ENCODE measurements at places on chromosomes 6 and 20. TPM values are rescaled to one million over a fixed set of nuclear protein-coding genes. Genes with fewer than 3 reads are reported as not detected.

- no peak for DNase-seq
- H3K27ac ChIP-seq, result no peak overlapping the region
- H3K4me3 ChIP-seq, result no peak overlapping the region
- H3K4me1 ChIP-seq, result no peaks in the 10 kb centered on the region
- H3K36me3 ChIP-seq, result no peaks in the 10 kb centered on the region
These were observed 156.7 kb downstream of the TRIM27 start for GRCh38 chr6:28767133-28767532.

DNA sequence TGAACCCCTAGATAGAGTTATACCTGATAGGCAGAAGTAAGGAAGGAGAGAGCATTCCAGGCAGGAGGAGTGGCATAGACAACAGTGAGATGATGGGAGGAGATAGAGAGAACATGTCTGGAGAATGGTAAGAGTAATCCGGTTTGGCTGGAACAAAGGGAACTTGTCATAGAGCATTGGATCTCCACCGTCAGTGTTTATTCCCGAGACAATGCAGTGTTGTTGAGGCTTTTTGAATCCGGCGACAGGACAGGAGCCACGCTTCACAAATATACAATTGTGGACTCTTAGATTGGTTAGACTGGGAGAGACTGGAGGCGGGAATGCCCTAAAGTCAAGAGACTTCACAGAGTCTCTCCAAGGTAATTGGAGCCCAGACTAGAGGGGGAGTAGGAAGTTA, 119.8 kb downstream of the ANKS1A start:
- H3K27ac ChIP-seq, result peak overlapping the region; percentile 69
- no peak overlapping the region for H3K4me3 ChIP-seq
- DNase-seq, result no peak
- H3K4me1 ChIP-seq, result peaks cover 5% of the 10 kb centered on the region
- H3K36me3 ChIP-seq, result no peaks in the 10 kb centered on the region

DNA sequence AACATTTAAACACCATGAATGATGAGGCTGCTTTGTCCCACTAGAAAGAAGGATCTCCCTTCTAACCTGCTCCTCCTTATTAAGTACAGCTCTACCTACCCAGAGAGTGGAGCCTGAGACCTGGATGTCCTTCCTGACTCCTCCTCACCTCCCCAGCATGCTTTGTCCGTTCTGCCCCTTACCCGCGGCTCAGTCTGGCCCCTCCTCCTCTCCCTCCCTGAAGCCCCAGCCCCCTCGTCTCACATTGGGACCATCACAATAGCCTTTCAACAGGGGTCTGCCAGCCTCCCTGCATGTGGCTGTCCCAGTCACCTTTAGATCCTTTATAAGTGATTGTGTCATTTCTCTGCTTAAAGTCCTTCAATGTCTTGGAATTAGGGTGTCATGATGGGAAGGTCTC, 72.5 kb downstream of the DZANK1 start:
- no peaks in the 10 kb centered on the region for H3K27me3 ChIP-seq
- DNase-seq, result no peak
- no peak overlapping the region for H3K4me3 ChIP-seq
- H3K4me1 ChIP-seq, result no peaks in the 10 kb centered on the region
- H3K36me3 ChIP-seq, result peaks cover 4% of the 10 kb centered on the region
- no peak overlapping the region for H3K27ac ChIP-seq

- no peaks in the 10 kb centered on the region for H3K27me3 ChIP-seq
- no peak for DNase-seq
- H3K4me1 ChIP-seq, result peaks cover 4% of the 10 kb centered on the region
- no peak overlapping the region for H3K27ac ChIP-seq
- no peak overlapping the region for H3K4me3 ChIP-seq
These were observed 19.8 kb downstream of the MAVS start for GRCh38 chr20:3866464-3866863.

- no peaks in the 10 kb centered on the region for H3K36me3 ChIP-seq
- H3K4me1 ChIP-seq, result peaks cover 10% of the 10 kb centered on the region
- no peak for DNase-seq
- no peak overlapping the region for H3K27ac ChIP-seq
- no peaks in the 10 kb centered on the region for H3K27me3 ChIP-seq
- H3K4me3 ChIP-seq, result no peak overlapping the region
These were observed 162.8 kb downstream of the PTPRK start for GRCh38 chr6:128357392-128358130.

DNA sequence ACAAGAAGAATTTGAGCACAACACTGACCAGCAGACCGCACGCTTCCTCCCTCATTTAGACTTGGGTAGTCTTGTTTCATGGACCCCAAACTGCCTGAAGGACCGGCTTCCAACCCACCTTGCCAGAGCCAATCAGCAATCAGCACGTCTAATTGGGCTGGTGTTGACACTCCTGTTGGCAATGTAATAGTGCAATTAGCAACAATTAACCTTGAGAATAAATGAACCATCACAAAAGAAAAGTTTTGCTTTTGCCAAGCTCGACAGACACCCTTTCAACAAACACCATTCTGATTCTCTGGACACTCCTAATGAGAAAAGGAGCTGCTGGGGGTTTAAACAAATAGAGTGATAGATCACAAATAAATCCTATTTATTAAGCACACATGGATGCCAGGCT, 61.0 kb downstream of the EDN3 start:
- H3K4me3 ChIP-seq, result no peak overlapping the region
- H3K27me3 ChIP-seq, result peaks cover 19% of the 10 kb centered on the region
- H3K27ac ChIP-seq, result no peak overlapping the region
- no peaks in the 10 kb centered on the region for H3K4me1 ChIP-seq

- DNase-seq, result no peak
- no peak overlapping the region for H3K4me3 ChIP-seq
- H3K4me1 ChIP-seq, result peaks cover 23% of the 10 kb centered on the region
- no peaks in the 10 kb centered on the region for H3K27me3 ChIP-seq
- H3K27ac ChIP-seq, result no peak overlapping the region
These were observed 36.6 kb upstream of the SLC22A16 start for GRCh38 chr6:110512991-110513390.

DNA sequence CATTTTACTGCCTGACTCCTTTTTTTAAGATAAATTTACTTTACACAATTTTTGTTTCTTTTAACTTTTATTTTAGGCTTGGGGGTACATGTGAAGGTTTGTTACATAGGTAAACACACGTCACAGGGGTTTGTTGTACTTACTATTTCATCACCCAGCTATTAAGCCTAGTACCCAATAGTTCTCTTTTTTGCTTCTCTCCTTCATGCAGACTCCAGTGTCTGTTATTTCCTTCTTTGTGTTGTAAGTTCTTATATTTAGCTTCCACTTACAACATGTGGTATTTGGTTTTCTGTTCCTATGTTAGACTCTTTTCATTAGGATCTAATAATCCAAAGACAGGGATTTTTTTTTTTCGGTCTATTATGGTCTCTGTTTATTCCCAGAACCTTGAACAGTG, 83.5 kb upstream of the CCN6 start:
- H3K27ac ChIP-seq, result no peak overlapping the region
- DNase-seq, result no peak
- no peak overlapping the region for H3K4me3 ChIP-seq
- H3K4me1 ChIP-seq, result peaks cover 16% of the 10 kb centered on the region
- H3K36me3 ChIP-seq, result no peaks in the 10 kb centered on the region

- peak; percentile 99 for DNase-seq
- H3K27me3 ChIP-seq, result no peaks in the 10 kb centered on the region
- peak within 1 kb of the TSS; percentile 61 for H3K4me3 ChIP-seq
- H3K36me3 ChIP-seq, result no peaks in the 10 kb centered on the region
These were observed at the start of gene SPAG4 for GRCh38 chr20:35615667-35616464. Gene SPAG4, plus strand, starts transcription at chr20:35615829. Its CDS starts 175 bp downstream, at chr20:35616004.

DNA sequence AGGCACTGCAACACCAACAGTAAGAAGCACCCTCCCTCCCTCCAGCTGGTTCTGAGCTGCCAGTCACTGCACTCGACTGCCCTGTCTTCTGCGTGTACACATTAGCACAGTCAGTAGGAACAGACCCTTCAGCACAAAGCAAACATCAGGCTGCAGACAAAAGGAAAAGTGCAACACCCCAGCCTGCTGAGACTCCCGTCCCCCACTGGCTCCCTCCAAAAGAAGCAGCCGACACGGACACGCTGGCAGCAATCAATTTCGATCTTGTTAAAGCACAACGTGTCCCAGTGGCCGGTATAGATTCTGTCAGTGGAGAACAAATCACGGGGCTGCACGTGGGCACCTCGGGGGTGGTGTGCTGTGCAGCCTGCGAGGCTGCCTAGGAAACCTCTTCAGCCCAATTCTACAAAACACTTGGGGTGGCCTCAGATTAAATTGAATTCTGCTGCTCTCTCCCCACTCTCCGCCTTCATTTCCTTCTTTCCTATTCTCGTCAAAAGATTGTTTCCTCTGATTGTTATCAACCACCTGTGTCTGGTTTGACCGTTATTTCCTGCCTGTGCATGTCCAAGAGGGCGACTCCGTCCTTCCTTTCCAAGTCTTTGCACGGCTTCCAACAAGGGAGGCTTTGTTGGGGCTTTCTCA, 38.7 kb downstream of the TRAF3IP2 start:
- peak overlapping the region; percentile 13 for H3K4me3 ChIP-seq
- peaks cover 34% of the 10 kb centered on the region for H3K36me3 ChIP-seq
- peak overlapping the region; percentile 78 for H3K27ac ChIP-seq
- no peak for DNase-seq
- H3K27me3 ChIP-seq, result no peaks in the 10 kb centered on the region

DNA sequence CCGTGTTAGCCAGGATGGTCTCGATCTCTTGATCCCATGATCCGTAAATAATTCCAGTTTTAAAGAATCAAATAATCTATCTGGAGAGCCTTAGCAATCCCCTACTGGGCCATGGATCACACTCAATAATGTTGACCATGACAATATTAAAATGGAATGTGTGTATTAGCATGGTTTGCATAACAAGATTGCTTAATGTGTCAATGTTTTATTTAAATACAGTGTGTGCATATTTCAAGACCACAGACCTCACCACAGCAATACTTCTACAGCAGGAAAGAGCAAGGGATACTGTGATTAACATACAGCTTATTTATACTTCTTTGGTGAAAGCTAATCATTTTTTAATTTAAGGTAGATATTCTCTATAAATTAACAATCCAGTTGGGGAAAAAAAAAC, 470.4 kb downstream of the TFAP2B start:
- DNase-seq, result no peak
- H3K4me1 ChIP-seq, result no peaks in the 10 kb centered on the region

- peak overlapping the region; percentile 89 for H3K4me3 ChIP-seq
- H3K36me3 ChIP-seq, result peaks cover 16% of the 10 kb centered on the region
- peaks cover 30% of the 10 kb centered on the region for H3K4me1 ChIP-seq
- H3K27ac ChIP-seq, result peak overlapping the region; percentile 90
- no peak for DNase-seq
These were observed 514 bp downstream of the ACOT13 start for GRCh38 chr6:24667378-24667803.

DNA sequence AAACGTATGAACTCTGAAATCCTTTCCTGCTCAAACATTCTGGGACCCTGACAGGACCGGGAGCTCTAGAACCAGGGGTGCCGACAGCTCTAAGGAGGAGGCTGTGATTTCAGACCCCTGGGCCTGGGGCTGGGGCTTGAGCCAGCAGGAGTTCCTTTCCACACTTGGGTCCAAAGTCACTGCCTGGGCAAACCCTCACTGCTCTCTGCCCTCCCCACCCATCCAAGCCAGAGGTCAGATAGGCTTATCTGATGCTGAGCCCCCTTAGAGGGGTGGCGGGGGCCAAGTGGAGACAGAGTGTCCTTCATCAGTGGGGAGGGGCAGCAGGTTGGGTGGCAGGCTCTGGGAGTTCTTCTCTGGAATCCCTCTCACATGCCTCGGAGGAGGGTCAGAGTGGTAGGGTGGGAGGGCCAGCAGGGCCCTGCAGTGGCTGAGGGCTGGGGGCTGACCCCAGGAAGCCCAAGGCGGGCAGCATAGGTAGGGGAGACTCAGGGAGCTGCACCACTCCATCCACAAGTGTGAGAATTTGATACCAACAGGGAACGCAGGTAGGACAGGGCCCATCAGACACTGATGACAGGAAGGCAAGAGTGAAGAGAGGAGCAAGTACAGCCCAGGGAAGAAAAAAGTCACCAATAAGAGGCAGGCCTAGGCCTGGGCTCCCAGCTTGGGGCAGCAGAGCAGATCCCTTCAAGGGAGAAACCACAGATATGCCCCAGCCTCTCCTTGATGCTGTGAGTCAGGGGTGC, 121.0 kb downstream of the MRPL14 start:
- H3K4me3 ChIP-seq, result no peak overlapping the region
- H3K4me1 ChIP-seq, result peaks cover 16% of the 10 kb centered on the region
- H3K36me3 ChIP-seq, result no peaks in the 10 kb centered on the region
- no peak for DNase-seq
- peaks cover 34% of the 10 kb centered on the region for H3K27me3 ChIP-seq

- no peak for DNase-seq
- H3K27me3 ChIP-seq, result no peaks in the 10 kb centered on the region
- H3K27ac ChIP-seq, result no peak overlapping the region
- no peaks in the 10 kb centered on the region for H3K4me1 ChIP-seq
These were observed 50.1 kb upstream of the ASF1A start for GRCh38 chr6:118843685-118844390.

- no peak overlapping the region for H3K27ac ChIP-seq
- DNase-seq, result no peak
- H3K27me3 ChIP-seq, result no peaks in the 10 kb centered on the region
- H3K4me3 ChIP-seq, result no peak overlapping the region
These were observed 77.8 kb downstream of the SYCP2L start for GRCh38 chr6:10964684-10965083.

GRCh38 chr6:1436334-1437306, 47.2 kb downstream of the FOXF2 start:
- H3K36me3 ChIP-seq, result no peaks in the 10 kb centered on the region
- DNase-seq, result no peak
- H3K27me3 ChIP-seq, result peaks cover 50% of the 10 kb centered on the region
- H3K4me1 ChIP-seq, result no peaks in the 10 kb centered on the region
- H3K27ac ChIP-seq, result no peak overlapping the region
- no peak overlapping the region for H3K4me3 ChIP-seq

DNA sequence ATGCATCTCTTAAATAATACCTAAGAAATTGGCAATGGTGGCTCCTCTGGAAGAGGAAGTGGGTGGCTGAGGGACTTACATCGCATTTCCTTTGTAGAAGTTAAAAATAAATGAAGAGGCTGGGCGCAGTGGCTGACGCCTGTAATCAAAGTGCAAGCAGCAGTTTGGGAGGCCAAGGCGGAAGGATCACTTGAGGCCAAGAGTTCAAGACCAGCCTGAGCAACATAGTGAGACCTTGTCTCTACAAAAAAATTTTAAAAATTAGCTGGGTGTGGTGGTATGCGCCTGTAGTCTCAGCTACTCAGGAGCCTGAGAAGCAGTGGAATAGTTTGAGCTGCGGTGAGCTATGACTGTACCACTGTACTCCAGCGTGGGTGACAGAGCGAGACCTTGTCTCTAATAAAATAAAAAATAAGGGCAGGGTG, 12.2 kb upstream of the NCOA3 start:
- H3K4me1 ChIP-seq, result peaks cover 36% of the 10 kb centered on the region
- no peak overlapping the region for H3K4me3 ChIP-seq
- H3K27ac ChIP-seq, result no peak overlapping the region
- H3K27me3 ChIP-seq, result no peaks in the 10 kb centered on the region
- DNase-seq, result no peak
- no peaks in the 10 kb centered on the region for H3K36me3 ChIP-seq

GRCh38 chr20:15655295-15655874, 917.9 kb downstream of the KIF16B start:
- DNase-seq, result no peak
- no peak overlapping the region for H3K27ac ChIP-seq
- H3K4me1 ChIP-seq, result no peaks in the 10 kb centered on the region
- H3K27me3 ChIP-seq, result no peaks in the 10 kb centered on the region
- no peak overlapping the region for H3K4me3 ChIP-seq

ARG1 gene
- total RNA-seq, result 31.8 TPM

APCDD1L gene
- total RNA-seq, result 1.1 TPM

TSHZ2 gene
- total RNA-seq, result 10.2 TPM

PLG gene
- not detected for total RNA-seq

SLC44A4 gene
- total RNA-seq, result 7.4 TPM

All from suprapubic skin (tissue), 4 donors.